ENCODE measurements at places on chromosomes 4 and X.
A peak's percentile ranks its signal among the peaks of the same experiment; 100 is the strongest.

GRCh38 chr4:81826335-81826734, 354.6 kb upstream of the RASGEF1B start:
- DNase-seq, result no peak

GRCh38 chr4:163878336-163879121, 384.0 kb downstream of the TMA16 start:
- no peak for DNase-seq

GRCh38 chr4:6703786-6704185, 5.9 kb downstream of the MRFAP1L1 start:
- DNase-seq, result no peak

DNA sequence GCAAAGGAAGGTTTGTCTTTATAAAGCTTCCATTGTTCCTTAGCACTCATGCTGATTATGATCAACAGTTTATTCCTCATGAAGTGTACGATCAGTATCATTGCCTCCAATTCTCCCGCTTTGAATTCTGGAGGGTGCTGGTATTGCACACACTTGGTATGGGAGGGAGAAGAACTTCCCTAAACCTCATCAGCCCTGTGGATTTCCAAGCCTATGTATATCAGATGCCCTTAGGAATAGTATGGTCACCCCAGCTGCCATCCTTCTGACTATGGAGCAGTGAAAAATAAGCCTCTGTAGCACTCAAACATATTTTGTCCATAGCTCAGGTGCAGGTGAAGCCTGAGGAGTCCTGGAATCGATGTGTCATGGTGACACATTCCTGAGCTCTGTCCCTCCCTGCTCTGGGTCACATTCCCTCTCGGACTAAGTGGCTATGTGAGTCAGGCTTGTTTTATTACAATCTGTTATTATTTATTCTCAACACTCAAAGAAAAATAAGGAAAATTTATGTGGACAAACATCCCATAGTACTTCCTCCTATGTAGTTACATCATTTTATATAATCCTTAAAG, 2.0 kb upstream of the ZDHHC9 start:
- no peak for DNase-seq

- DNase-seq, result peak; percentile 74
These were observed 13.3 kb upstream of the CD99 start for GRCh38 chrX:2677764-2678163.

GRCh38 chrX:110204986-110205385, 112.9 kb downstream of the AMMECR1 start:
- DNase-seq, result no peak

DNA sequence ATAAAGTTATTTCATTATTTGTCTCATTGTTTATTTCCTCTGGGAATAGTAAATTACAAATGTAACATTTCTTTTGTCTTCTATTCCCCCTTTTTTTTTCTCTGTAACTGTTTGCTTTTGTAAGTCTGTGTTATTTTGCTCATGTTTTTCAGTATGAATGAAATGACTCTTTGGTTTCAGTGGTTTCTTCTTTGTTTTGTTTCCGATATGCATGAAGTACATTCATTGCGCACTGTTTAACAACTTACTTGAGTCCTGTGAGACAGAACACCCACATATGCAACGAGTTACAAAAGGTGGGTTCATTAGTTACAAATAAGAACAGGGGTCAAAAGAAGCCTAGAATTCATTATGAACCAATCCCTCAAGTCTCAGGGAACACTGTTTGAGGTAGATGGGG, 175.0 kb upstream of the UGT8 start:
- no peak for DNase-seq

- no peak for DNase-seq
These were observed 794.8 kb upstream of the EPHA5 start for GRCh38 chr4:66465111-66465510.

DNA sequence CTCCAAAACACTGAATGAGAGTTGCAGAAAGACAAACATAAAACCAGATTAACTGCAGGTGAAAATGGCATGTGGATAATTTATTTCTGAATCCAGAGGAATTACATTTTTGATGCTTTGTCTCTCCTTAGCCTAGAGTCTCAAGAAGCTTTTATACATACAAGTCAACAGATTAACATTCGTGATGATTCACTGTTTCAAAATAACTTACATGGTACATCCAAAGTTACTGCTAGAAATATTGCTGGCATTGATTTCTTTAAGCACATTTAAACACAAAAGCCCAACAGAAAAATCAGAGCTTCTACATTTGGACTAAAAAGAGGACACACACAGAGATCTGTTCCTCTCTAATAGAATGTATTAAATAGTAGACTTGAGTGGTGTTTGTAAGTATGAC, 105.6 kb downstream of the AMELX start:
- DNase-seq, result no peak

DNA sequence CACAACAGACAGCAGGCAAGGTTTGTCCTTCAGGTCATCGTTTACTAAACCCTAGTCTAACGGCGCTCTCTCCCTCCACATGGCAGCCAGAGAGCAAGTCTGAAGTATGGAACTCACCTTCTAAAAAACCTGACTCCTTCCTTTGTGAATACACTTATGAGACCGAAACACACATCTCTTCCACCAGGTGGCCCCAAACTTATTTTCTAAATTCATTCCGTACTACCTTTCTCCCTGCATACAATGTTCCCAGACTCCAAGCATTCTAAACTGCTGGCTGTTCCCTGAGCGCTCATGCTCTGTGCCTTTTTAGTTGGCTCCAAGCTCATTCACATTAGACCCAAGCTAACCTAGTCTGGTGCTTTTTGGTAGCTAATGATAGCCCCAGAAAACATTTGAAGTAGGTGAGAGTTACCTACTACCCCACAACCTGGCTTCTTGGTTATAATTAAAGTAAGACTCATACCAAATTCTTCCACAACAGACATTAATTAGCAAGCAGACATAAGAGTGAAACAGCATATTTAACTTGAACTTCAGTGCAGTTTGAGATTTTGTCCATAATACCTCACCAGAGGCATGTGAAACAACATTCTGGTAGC, 67.6 kb upstream of the DCLK2 start:
- peak; percentile 29 for DNase-seq

- no peak for DNase-seq
These were observed 36.6 kb downstream of the SYTL4 start for GRCh38 chrX:100695302-100695701.

DNA sequence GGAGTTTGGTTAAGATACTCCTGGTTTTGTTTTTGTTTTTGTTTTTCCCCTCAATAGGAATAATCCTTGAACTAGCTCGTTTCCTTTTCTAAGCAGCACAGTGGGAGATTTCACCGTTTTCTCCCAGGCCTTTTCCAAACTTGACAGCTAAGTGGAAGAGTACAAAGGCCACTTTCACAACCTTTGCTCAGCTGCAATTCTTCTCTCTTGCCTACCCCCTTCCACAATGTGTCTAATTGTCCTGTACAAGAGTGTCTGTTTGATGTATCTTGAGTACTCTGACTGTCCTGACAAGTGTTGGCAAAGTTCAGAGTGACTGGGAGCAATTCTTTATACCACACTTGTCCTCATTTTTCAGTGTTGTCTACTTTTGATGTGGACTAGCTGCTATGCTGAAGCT, 674.3 kb upstream of the AMOT start:
- no peak for DNase-seq

- DNase-seq, result peak; percentile 83
These were observed at the start of gene RTL5 for GRCh38 chrX:72131317-72132294. Gene RTL5, minus strand, starts transcription at chrX:72131915.

DNA sequence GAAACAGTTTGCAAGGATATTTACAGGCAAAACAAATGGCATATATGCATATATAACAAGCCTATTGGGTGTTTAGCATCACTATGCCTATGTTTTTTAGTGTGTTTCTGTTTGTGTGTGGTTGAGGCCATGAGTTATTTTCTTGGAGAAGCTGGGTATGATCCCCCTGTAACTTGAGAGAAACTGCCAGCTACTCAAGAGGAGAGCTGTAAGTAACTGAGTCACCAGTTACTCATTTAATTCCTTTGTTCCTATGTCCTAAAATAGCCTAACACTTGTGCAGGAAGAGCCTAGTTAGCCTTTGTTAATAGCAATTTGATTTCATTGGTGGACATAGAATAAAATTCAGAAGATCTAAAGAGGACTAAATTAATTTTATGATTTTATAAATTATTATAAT, 79.1 kb downstream of the PWWP3B start:
- DNase-seq, result no peak

- DNase-seq, result no peak
These were observed 223.0 kb downstream of the COX18 start for GRCh38 chr4:72846280-72847111.

DNA sequence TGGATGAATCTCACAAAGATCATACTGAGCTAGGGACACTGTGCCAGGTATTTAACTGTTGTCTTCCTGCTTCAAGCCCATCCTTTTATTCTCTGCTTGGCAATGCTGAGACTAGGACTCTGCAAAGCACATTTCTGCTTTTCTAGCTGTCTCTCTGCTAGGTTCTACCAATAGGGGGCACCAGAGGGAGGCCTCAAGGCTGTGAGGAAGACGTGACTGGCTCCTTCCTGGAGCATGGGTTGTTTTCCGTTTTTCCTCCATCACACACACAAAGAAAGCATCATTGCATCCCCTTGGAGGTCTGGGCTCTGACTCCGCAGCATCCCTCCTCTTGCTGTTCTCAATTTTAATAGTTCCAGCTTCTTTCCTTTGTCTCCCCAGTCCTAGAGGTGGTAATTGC, 10.9 kb upstream of the DCTD start:
- DNase-seq, result no peak

GRCh38 chr4:87101543-87102199, 118.7 kb downstream of the KLHL8 start:
- DNase-seq, result no peak

DNA sequence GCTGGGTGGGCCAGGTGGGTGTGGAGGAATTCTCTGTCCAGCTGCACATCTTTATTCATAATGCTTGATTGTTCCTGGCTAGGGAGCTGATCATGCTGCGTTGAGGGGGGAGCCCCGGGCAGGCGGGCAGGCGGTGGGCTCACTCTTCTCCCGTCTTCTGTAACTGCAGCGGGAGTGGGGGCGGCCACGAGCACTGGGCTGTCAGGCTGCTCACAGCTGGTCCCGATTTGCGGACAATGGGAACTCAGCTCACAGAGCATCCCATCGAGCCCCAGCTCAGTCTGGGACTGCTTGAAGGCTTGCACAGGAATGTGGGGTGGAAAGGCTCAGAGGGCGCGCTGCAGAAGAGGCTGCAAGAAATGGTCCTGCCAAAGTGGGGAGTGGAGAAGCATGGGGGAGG, 63.8 kb downstream of the EFNB1 start:
- DNase-seq, result no peak

- no peak for DNase-seq
These were observed 47.7 kb downstream of the ING2 start for GRCh38 chr4:183552274-183553146.

- DNase-seq, result no peak
These were observed 74.0 kb downstream of the FHDC1 start for GRCh38 chr4:153010146-153010545.

DNA sequence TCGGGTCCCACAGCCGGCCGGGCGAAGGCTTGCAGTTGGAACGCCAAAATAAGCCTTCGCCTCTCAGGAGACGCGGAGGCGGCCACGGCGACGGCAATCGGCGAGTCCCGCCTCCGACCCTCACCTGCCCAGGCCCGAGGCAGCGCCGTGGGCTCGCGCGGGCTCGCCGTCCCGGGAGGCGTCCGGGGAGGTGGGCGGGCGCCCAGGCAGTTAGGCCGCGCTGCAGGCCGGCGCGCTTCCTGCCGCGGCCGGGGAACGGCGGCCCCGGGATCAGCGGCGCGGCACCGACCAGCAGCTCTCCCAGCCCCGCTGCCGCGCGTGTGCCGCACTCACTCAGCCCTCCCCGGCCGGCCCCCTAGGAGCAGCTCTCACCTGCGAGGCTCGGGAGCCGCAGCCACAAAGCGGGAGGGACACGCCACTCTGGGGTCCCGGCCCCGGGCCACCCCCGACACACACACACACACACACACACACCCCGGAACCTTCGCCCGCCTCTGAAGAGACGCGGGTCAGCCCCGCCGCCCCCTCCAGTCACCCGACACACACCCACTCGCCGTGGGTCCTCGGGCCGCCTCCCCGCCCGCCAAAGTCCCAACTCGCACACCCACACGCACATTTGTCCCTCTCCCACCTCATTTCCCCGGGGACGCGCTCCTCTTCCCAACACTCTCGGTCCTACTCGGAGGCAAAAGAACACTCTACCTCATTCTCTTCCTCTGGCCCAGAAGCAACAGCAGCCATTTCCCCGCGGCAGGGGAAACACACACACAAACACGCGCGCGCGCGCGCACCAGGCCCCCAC, at the start of gene CNOT6L:
TSS of gene CNOT6L (minus strand) at position 767 of the 802 bp plus-strand sequence. CDS start at position 707, 60 bp downstream.
- DNase-seq, result peak; percentile 66

DNA sequence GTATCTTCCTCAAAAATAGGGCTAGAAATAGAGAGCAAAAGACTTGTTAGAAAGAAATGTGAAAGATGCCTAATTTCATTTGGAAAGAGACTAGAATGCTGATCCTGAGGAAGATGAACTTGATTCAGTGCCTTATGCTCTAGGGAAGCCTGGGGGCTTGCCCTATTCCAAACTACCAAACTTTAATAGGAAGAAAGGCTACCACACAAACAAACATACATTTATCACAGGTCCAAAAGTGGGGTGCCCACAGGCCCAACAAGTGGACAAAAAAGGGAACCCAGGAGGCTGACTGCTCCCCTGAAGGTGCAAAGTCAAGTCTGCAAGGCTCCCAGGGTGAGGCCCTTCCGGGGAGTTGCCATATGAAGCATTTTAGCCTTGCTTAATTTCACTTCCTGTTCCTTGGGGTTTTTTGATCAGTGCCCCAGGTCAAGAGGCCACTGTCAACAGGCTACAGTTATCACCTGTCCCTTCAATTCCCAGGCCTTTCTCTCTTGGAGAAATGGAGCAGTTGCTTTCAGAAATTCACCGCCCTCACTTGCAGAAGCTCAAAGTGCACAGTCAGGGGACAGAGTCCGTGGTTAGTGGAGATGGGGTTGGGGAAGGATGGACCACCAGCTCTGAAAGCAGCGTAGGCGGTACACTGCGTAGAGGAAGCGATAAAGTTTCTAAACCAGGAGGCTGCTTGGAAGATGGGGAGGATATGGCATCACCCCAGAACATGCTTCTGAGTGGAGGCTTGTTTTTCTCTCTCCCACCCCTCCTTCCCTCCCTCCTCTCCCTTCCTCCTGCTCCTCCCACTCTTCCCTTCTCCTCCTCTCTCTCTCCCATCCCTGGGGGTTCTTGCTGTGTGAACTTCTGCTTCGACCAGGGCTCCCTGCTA, 36.4 kb downstream of the TMEM154 start:
- DNase-seq, result peak; percentile 4

GRCh38 chrX:31266203-31267076, 194.6 kb upstream of the FTHL17 start:
- no peak for DNase-seq

DNA sequence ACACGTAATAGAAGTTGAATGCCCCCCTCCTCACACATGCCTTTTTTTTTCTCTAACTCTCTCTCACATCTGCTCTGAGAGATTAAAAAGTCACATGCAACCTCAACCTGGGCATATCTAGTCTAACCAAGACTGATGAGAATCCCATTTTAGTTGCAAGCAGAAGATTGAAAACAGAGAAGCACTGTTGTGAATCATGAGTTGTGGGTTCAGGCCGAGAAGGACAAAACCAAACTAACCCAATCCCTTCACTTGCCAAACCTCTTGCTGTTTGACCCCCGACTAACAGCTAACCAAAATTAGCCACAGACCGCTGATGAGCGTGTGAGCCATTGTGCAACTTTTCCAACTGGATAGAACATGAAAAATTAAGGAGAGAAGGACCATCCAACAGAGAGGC, 31.8 kb downstream of the CXCL1 start:
- DNase-seq, result no peak

GRCh38 chrX:15292861-15293260, 22.6 kb downstream of the ASB11 start:
- DNase-seq, result no peak

GRCh38 chr4:187883049-187883448, 112.5 kb upstream of the ZFP42 start:
- DNase-seq, result no peak

- DNase-seq, result no peak
These were observed 13.0 kb downstream of the SLC16A2 start for GRCh38 chrX:74434336-74434735.
